ENCODE measurements at places on chromosomes 16 and 17. TPM values are rescaled to one million over a fixed set of nuclear protein-coding genes. Genes with fewer than 3 reads are reported as not detected.

Gene ZNF750
- 0.13 TPM for total RNA-seq

Gene TPPP3
- total RNA-seq = 0.07 TPM

Gene HAS3
- 0.40 TPM for total RNA-seq

Gene ZG16
- total RNA-seq = not detected

Gene HYDIN
- total RNA-seq = not detected

Gene SMIM36
- total RNA-seq = not detected

Gene SLC47A1
- 8.6 TPM for total RNA-seq

Gene RPTOR
- 40.9 TPM for total RNA-seq

Gene VPS9D1
- total RNA-seq = 6.9 TPM

Gene KRT27
- not detected for total RNA-seq

Gene CLEC18B
- 0.40 TPM for total RNA-seq

Gene CD300LB
- not detected for total RNA-seq

Gene TBC1D3I
- 1.1 TPM for total RNA-seq

Gene SDR42E1
- total RNA-seq = 0.65 TPM

Gene EVPLL
- total RNA-seq = not detected

Gene ZFHX3
- 7.6 TPM for total RNA-seq

Gene GAS7
- total RNA-seq = under 0.01 TPM

Gene GAST
- total RNA-seq = not detected

Gene TAT
- not detected for total RNA-seq

Gene SEPTIN12
- total RNA-seq = not detected

Gene CA10
- total RNA-seq = not detected

Gene GALNS
- total RNA-seq = 22.3 TPM

Gene MPP3
- total RNA-seq = 13.9 TPM

Gene ASIC2
- total RNA-seq = 0.07 TPM

Gene ABCC12
- total RNA-seq = not detected

Gene HOXB9
- total RNA-seq = not detected

Gene SPATA2L
- 11.2 TPM for total RNA-seq

Gene DLX3
- not detected for total RNA-seq

Gene FAM171A2
- total RNA-seq = 3.8 TPM

Gene SHISA6
- not detected for total RNA-seq

Gene SECTM1
- total RNA-seq = 3.7 TPM

Gene MT4
- not detected for total RNA-seq

Gene BAIAP3
- 0.53 TPM for total RNA-seq

Gene TRIM47
- total RNA-seq = 38.1 TPM

Gene PRCD
- 0.65 TPM for total RNA-seq

Gene TCAP
- total RNA-seq = 0.13 TPM

Gene EPX
- not detected for total RNA-seq

Gene PIRT
- not detected for total RNA-seq

Gene QRICH2
- total RNA-seq = 2.6 TPM

Gene TP53TG3B
- total RNA-seq = not detected

Measured in thoracic aorta endothelial cell (primary cell).